ENCODE measurements at places on chromosomes 7 and 10.
A peak's percentile ranks its signal among the peaks of the same experiment; 100 is the strongest.

DNA sequence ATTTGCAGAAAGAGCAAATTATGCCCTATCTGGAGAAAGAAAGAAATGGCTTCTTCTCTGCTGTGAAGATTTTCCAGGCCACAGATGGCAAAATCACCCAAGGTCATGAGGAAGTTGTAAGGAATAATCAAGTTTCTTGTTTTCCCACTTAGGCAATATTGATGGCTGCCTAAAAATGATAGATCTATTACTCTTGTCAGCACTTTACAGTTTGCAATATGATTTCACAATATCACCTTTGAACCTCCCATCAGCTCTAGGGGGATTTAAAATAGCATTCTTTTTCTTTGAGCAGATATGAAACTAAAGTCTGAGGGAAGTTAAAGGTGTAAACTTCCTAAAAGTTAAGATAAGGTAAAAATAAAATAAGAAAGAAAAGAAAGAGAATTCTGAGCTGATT is 6.7 kb downstream of the NPSR1 start:
- no peak for DNase-seq

DNA sequence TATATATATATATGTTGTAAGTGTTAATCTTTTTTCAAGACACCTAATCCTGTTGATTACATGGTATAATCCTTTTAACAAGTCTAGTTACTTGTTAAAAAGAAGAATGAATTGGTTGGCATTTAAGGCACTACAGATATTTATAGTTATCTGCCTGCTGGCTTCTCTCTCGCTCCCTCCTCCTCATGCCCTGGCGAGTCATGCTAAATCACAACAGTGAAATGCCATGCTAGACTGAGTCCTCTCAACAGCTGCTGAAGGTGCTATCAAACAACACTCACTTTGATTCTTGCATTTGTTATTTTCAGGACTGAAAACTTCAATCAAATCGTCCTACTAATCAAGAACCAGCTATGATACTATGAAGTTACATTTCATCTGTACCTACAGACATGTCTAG is 15.4 kb downstream of the NRAP start:
- DNase-seq, result no peak

- DNase-seq, result no peak
Observed at GRCh38 chr7:45511721-45512597, 62.2 kb upstream of the ADCY1 start.

GRCh38 chr7:112331492-112331891 is 118.8 kb upstream of the IFRD1 start:
- DNase-seq, result no peak

DNA sequence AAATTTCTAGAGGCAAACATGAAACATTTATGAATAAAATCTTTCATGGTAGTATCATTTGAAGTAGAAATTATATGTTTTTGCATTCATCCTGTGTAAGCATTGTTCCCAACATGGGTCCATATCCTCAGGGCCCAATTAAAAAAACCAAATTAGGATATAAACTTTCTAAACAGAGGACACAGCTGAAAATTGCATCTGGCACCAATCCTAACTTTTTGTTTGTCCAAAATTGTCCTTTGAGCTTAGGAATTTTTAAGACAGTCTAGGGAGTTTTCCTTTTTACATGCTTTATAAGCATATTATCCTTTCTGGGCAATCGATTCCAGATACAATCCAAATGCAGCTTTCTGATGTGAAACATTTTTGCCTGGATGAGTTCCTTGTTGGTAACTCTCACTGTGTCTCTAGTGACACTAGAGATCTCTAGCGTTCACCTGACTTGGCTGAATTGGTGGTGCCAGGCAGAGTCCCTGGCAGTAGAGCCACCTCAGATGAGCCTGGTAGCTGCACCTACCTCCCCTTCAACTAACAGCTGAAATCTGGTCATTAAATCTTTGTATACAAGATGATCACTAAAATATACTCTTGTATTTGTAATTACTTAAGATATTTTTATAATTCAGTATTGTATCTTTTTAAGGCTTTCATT is 137.6 kb upstream of the SAMD8 start:
- no peak for DNase-seq

DNA sequence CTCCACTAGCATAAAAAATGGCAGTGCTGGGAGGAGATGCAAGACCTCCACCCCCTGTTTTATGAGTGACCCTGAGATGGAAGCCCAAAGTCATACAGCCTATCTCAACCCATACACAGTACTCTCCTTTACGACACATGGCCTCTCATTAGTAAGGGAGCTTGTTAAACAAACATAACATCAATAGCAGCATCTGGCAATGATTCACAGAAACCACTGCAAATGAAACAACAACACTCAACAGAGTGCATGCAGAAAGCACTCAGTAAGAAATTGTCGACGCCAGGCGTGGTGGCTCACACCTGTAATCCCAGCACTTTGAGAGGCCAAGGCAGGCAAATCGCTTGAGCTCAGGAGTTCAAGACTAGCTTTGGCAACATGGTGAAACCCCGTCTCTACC is 27.5 kb upstream of the FIGNL1 start:
- DNase-seq, result no peak

- DNase-seq, result no peak
Observed at GRCh38 chr10:30812018-30812851, 182.7 kb upstream of the LYZL2 start.

GRCh38 chr7:116464375-116464774 is 35.2 kb upstream of the CAV2 start:
- DNase-seq, result no peak

GRCh38 chr10:114930320-114930719 is 7.7 kb upstream of the TRUB1 start:
- DNase-seq, result no peak

- no peak for DNase-seq
Observed at GRCh38 chr10:100359030-100359432, 12.0 kb downstream of the SCD start.

- no peak for DNase-seq
Observed at GRCh38 chr7:34087892-34088891, 182.9 kb downstream of the BMPER start.

- no peak for DNase-seq
Observed at GRCh38 chr10:69321865-69322264, 43.6 kb downstream of the HK1 start.

DNA sequence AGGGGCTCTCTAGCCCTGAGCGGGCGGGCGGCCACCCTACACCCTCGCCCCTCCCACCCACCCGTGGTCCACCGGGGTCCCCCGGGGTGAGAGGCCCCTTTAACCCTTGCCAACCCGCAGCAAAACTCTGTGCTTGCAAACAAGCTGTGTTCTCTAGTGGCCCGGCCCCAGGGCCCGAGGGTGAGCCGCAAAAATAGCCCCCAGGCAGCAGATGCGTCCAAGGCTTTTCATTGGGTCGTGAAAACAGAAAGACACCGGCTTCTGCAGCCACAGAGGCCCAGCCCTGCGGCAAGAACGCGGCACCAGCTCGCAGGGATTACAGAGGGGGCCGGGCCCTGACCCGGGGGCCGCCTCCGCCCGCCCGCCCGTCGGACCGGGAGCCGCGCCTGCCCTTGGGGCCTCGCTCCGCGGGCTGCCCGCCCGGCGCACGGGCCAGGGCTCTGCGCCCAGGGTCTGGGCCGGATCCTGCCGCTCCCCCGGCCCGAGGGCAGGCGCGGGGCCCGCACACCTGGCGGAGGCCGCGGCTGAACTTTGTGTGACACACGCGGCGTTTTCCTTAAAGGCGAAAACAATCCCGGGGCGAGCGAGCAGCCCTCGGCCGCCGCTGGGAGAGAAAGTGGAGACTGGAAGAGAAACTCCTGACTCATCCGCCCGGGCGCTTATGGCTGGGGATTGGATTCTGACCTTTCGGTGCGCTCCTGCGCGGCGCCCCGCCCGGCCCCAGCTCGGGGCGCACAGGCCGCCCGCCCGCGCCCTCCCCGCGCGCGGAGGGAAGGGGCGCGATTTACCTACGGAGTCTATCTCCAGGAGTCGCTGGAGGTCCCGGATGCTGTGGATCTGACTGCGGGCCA is 2.8 kb downstream of the PDGFA start:
- DNase-seq, result peak; percentile 83

DNA sequence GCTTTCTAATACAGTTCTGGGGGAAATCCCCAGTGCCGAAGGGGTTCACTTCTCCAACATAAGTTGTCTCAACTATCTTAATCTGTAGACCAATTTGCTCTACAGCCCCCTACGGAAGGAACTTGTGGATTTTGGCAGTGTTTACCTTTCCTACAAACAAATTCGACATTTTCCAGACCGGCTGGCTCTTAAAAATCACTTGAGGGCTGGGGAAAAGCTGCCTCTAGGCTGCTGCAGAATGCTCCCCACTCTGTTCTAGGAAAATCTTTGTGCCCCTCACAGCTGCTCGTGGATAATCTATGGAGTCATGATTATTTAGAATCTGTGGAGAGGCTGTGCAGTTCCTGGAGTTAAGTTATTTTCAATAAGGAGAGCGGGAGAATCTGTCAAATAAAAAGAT is 474.6 kb upstream of the FZD8 start:
- no peak for DNase-seq

Data from RKO (cell line).